Activated naive CD8-positive, alpha-beta T cell treated with anti-CD3 and anti-CD28 coated beads, Interleukin-2, amount 50 U/mL, for 16 hours (primary cell): ENCODE measurements at places on chromosomes 6 and 20.

DNA sequence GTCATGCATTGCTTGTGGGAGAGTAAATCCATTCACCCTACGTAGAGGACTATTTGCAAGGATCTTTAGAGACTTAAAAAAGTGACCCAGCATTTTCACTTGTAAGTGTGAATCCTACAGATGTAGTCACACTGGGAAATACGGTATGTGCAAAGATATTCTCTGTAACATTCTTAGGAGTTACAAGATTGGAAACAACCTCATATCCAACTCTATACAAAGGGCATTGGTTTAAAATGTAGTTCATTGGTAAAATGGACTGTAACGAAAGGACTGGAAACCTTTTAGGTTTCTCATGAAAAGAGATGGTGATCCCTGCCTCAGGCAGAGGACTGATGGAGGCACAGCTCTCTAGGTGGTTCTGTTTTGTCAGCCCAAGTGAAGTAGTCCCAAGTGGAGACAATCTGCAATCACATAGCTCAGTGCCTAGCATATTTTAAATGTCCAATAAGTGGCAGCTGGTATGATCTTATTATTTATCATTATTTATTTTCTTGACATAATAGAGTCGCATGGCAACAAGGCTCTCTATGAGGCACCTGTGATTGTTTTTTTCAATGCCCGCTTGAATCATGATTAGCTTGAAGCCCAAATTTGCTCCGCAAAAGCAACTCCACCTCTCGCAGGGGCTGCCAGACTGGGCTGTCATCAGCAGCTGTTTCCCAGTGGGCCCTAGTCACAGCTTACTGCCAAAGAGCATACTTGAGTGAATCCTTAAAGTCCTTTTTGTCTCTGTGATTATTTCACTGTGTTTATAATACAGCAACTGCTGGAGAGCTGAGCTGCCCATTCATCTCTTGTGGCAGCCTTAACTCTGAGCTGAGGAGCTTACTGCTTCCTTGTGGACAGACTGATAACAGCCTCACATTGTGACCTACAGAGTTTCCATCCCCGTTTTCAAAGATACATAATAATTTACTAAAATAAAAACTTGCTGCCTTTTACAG lies 19.8 kb upstream of the ENPP1 start:
- DNase-seq: no peak

- no peak for DNase-seq
Observed at GRCh38 chr6:108888052-108888451, 39.8 kb downstream of the ARMC2 start.

DNA sequence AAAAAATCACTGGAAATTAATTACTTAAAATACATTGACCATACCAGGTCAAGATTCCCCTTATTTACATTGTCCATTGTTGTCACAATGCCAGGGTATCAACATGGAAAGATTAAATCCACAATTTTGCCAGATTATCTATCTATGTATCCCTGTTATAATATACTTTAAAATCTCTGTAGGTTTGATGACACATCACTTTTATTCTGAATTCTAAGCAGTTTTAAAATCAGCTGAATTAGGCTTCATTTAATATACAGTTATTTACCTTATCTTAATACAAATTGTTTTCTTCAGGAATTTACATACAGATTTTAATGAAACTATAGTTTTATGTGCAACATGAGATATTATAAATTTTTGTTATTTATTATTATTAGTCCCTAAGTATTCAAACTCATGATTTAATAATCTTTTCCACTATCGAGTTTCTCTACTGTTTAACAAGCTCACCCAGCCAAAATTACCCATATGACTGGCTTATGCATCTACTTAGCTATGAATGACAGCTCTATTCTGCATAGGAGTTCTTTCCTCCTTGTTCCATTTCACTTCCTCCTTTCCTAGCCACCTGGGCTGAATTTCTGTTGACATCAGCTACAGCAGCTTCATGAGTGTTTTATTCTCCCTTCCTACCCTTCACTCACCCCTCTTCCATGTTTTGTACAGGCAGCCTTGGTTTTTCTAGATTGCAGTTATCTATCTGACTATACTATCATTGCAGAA lies 654.2 kb upstream of the MAP3K7 start:
- DNase-seq: no peak

DNA sequence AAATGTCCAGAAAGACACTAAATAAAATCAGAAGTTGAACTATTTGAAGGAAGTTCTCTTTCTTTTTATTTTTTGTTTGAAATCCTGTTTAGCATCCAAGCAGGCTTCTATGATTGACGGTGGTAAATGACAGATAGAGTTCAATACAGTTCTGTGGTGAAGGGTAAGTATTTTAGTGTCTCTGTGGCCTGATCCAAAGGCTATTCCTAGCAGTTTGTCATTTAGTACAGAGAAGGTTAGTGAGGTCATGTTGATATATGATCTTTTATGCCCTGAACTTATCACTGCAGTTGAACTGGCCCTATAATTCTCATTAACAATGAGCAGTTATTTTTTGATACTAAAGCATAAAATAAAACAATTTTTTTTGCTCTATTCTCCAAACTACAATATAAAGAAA lies 144.7 kb upstream of the HDAC2 start:
- DNase-seq: no peak

DNA sequence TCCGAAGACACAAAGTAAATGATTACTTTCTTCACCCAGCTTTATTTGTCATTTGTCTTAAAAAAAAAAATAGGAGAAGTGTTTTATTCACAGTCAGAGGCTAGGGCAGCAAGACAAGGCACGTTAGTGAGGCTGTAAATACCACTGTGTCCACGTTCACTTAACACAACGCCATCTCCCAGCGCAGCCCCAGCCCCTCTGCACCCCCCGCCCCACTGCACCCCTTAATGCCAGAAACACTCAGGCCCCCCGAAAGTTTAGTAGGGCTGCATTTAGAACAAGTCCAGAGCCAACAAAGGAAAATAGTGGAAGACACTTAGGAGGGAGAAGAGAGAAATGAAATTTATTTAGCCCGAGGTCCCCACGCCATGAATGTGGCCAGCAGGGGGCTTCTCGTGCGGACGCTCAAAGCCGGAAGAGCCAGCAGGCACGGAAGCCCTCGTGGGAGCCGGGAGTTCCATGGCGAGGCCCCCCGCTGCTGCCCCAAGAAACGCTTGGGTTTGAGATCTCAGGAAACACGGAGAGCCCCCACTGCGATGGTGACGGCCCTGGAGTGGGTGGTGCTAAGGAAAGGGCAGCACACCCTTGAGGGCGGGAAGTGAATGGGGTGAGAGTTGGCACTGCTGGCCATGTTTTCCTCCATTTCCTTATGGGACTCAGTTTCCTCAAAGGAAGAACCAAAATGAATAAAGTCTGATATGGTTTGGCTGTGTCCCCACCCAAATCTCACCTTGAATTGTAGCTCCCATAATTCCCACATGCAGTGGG lies 50.2 kb downstream of the IYD start:
- peak; percentile 31 for DNase-seq

DNA sequence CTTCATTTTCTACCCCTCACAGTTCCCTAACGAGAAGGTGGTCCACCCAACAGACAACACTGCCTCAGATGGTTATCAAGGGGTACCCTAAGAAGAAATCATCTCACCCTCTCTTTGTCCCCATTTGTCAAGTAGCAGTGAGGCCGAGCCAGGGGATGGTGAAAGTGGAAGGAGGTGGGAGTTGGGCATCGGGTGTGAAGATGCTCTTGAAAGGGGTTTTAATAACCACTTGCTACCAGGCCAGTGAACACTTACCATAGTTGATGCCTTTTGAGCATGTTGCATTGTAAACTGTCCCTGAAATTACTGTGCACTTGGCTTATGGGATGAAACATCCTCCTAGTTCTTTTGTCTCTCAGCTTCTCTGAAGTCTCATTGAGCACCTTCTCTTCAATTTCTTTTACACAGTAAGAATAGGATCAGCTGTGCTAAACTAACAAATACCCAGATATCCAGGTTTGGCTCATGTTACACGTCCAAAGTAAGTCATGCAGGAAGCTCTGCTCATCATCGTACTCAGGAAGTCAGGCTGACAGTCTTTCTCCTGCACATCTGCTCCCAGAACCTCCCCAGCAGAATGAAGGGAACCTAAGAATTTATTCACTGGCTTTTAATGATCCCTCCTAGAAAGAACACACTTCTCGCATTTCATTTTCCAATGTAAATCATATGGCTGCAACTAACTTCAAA lies 13.3 kb downstream of the HLA-DPB1 start:
- DNase-seq: no peak

DNA sequence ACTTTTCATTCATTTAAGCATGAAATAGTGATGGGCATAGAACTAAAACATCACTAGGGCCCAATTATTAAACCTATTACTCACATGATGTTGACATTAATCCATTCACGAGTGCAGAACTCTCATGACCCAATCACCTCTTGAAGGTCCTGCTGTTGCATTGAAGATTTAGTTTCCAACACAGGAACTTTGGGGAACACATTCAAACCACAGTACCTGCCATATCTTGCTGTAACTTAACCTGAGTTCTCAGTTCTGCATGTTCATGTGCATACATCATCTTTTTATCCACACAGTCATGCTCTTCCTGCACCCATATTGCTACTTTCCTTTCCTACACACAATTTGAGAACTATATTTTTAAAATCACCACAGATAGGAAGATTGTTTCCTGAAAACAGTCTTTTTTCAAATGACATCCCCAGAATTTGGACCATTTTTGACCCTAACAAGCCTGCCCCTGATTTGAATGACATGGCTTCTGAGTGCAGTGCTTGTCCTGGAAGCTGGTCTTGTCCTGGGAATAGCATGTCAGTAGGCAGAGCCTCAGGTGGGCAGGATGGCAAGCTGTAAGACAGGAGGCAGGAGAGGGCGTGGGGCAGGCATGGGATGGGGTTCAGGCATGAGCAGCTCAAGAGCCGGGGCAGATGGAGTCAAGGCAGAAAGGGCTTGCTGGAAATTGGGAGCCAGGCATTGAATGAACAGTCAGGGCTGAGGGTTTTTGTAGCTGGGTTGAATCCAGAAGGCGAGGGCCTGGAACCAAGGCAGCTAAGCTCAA lies 49.2 kb upstream of the FOXC1 start:
- no peak for DNase-seq

- DNase-seq: no peak
Observed at GRCh38 chr20:54570561-54570960, 95.2 kb downstream of the DOK5 start.

- no peak for DNase-seq
Observed at GRCh38 chr6:167560673-167561569, 236.0 kb downstream of the TTLL2 start.

- no peak for DNase-seq
Observed at GRCh38 chr20:23533161-23533560, 35.1 kb downstream of the CST9L start.

- DNase-seq: no peak
Observed at GRCh38 chr20:60030471-60030870, 72.2 kb downstream of the CDH26 start.

DNA sequence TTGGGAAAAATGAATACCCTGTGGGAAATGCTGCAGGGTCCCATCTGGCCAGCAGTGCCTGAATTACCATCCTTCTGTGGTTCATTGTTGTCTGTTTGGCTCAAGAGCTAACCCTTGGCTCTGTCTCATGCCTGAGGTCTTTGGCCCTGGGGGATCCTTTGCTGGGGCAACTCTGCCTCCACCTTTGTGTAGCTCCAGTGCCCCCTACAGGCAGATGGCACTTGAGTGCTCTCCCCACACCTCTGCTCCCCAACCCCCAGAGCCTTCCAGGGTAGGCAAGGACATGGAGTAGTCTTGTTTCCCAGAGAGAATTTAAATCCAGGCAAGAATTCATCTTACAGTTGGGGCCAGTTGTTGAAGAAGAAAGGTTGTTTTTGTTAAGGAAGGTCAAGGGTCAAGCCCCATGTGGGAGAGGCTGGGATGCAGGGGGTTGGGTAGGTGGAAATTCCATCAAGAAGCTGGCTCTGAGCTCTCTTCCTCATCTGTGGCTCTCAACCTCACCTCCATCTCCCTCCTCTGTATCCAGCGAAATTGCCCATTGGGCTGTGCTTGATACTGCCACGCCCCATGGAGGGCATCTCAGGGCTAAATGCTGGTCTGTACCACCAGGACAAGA lies 44.2 kb downstream of the ZNF831 start:
- peak; percentile 64 for DNase-seq

DNA sequence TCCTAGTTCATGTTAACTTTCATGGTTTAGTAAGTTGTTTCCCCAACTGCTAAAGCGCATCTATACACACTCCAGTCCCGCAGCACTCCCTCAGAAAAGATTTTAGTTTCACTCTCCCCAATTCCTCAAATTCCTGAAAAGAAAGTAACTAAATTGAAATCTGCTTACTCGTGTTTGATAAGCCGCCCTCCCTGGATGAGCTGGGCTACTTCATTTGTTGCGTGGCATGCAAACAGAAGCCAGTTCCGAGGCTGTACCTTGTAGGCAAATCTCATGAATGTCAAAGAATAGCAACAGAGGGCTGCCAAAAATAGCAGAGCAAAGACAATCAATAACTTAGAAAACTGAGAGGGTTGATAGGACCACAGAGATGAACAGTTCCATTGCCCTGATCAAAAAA lies 16.9 kb downstream of the MPC1 start:
- no peak for DNase-seq

DNA sequence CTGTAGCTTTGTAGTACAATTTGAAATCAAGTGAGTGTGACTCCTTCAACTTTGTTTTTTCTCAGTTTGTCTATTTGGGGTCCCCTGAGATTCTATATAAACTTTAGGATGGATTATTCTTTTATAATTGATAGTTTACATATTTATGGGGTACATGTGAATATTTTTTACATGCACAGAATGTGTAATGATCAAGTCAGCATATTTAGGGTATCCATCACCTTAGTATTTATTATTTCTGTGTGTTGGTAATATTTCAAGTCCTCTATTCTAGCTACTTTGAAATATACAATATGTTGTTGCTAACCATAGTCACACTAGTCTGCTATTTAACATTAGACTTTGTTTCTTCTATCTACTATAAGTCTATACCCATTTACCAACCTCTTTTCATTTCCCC lies 50.3 kb downstream of the PLCG1 start:
- no peak for DNase-seq

DNA sequence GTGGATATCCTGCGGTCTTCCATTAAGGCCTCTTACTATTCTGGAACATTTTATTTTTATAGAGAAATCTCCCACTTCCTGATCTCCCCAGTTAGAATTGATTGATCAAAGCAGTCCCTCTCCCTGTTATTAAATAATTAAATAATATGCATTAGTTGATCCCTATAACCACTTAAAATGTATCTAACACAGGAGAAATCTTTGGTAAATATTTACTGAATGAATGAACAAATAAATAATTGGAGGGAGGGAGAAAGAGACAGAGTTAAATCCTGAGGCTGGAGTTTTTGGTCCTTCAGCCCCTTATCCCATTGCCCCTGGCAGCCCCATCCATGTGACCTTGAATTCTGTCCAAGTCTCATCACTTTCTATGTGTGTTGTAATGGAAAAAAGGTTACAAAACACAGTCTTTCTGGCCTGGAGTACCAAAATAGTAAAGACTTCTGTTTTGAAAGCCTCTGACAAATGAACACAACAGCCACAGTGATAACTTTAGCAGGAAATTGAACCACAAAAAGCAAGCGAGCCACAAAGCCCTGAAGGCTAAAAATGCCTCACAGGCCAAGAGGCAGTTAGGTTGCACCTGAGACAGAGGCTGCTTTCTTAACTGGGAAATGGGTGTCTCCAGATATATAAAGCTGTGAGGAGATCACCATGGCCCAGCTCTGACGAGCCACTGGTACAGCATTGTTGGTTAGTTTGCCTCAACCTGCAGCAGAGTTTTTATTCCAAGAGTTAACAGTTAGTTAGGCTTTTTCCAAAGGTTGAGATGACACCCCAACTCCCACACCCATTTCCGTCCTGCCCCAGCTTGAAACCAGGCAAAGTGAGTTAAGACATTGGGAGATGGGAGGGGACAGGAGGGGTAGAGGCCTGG lies 11.3 kb downstream of the NT5E start:
- DNase-seq: no peak
